ENCODE measurements at places on chromosomes 7 and 10.

DNA sequence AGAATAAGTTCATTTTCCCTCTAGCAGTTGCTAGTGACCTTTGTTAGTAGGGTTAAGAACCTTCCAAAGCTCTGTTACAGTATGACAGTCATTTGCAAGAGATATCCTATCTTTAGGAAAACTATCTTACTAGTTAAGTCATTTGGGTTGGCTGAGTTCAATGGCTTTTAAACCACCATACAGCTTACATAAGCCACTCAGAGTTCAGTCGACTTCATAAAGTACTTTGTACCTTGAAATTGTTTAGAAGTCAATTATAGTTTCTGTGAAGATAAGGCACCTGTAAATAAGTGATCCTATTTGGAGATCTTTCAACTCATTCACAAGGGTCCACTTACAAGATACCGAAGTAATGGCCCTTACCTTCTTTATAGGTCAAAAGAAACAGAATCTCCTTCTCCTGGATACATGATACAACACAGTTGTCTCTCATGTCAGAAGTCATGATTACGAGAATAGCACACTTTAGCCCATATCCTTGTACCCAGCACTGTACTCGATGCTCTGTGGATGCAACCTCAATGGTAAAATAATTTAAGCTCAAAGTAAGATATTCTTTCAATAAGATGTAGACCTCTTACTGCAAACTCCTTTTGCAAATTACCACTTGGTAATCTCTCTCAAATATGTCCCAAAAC lies 11.9 kb upstream of the ABCC2 start:
- no peak for DNase-seq

GRCh38 chr7:129943352-129943751 lies 9.4 kb downstream of the UBE2H start:
- DNase-seq, result no peak

- DNase-seq, result no peak
Measured at GRCh38 chr7:108452707-108453106, 3.5 kb downstream of the NRCAM start.

DNA sequence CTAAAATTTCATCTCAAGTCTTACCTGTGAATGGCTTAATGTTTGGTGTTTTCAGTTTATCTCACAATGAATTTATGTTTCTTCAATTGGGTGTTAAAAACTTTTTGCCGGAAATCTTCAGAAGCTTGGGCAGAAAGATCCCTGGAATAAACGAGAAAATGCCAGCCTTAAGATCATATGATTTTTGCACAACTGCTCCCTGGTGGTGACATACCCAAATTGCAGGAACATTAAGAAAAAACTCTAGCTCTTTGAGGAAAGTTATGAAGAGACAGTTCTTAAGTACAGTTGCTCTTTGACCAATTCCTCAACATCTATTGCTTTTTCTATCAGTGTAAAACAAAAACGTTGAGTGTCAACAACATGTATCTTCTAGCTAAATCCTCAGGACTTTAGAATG lies 48.2 kb upstream of the CREB5 start:
- DNase-seq, result no peak

DNA sequence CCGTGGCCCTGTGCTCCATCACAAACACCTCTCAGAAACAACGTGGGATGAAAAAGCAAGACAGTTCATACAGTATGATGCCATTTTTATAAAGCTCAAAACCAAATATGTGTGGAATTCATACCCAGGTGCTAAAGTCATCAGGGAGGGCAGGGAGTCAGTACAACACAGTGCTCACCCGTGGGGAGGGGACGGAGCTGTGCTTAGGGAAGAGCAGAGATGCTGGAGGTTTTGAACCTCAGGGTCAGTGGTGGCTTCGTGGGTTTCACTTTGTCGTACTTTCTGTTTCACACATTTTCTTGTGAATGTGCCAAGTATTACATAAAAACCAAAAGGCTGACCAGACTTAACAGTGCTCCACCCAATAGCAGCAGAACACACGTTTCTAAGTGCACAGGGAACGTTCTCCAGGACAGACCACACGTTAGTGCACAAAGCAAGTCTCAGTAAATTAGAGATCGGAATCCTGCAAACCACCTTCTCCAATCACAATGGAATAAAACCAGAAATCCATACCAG lies 21.2 kb downstream of the ZMIZ2 start:
- DNase-seq, result no peak

DNA sequence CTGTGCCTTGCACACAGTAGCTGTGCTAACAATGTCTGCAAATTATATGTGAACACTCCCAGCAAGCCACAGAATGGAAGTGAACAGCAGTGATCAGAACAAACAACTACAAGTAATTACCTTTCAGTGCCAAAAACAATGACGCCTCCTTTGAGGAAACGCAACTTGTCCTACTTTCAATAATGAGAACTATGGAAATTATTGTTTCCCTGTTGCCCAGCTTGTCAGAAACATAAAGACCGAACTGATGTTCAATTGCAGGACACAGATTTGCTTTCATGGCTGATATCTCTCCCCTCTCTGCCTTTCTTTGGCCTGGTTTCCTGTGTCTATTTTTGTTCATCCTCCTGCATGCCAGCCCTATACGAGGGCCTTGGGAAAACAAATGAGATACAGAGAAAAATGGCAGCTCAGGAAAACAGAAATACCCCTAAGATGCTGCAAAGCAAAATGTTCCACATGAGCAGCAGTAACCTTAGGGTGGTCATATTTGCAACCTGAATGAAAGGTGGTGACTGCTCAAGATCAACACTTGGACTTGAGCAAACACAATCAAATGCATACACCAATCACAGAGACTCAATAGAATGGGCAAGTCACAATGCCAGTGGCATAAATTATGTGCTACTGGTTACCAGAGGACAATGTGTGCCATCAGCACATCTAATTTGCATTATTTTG lies 26.8 kb downstream of the COBL start:
- DNase-seq, result no peak

DNA sequence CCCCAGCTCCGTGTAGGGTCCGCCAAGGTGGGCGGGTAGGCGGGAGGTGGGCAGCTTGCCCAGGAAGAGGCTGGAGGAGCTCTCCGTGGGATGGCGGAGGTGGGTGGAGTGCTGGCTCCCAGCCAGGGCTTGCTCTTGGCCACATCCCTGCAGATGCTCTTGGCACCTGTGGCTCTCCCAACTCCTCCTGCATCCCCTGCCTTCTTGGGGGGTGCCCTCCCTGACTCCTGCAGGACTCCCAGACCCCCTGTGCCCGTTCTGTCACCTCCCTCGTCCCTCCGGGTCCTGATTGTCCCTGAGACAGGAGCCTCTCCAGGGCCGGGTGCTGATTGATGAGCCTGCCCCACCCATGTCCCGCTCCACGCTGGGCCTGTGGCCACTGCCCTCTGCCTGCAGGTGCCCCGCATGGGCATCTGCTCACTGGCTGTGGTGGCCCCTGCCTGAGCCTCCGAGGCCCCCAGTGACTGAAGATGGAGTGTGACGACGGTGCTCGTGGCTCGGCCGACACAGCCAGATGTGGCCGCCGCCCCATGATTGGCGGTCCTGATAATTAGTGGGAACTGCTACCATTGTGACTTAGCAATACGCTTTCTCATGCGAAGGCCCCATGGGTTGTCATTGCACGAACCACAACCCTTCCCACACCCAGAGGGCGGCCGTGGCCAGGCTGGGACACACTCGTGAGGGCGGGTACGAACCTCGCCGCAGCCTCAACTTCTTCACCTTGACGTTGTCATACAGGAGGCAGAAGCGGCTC lies 23.6 kb downstream of the CFAP46 start:
- DNase-seq, result no peak

- DNase-seq, result no peak
Measured at GRCh38 chr10:4136121-4136520, 351.1 kb upstream of the KLF6 start.

Measured in AG04449 (cell line).